ENCODE measurements at places on chromosomes 2 and 18. TPM values are rescaled to one million over a fixed set of nuclear protein-coding genes. Genes with fewer than 3 reads are reported as not detected.

GRCh38 chr18:54888933-54889332, 60.7 kb downstream of the RAB27B start:
- no peaks in the 10 kb centered on the region for H3K27me3 ChIP-seq
- H3K36me3 ChIP-seq, result no peaks in the 10 kb centered on the region
- DNase-seq, result no peak
- no peak overlapping the region for H3K4me3 ChIP-seq

DNA sequence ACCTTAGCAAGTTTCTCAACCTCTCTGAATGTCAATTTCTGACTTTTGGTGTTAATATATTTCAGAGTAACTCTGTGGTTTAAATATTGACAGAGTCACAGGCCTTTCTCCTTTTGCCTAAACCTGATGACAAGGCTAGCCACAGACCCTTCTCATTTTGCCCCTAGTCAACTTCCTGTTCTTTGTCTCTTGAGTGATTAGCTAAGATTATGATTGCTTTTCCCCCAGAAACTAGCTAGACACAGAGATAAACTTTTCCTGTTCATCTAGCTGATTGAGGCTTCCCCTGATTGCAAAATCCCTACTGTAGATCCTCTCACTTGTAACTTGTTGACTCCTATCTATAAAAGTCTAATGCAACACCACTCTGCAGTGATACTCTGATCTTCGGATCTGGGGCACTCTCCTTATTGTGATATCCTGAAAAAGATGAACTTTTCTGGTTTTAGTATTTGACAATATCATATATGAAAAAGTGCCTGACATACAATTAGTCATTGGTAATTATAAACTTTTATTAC, 241.4 kb downstream of the ZNF385B start:
- no peaks in the 10 kb centered on the region for H3K27me3 ChIP-seq
- H3K4me3 ChIP-seq, result no peak overlapping the region
- no peaks in the 10 kb centered on the region for H3K36me3 ChIP-seq
- no peak overlapping the region for H3K27ac ChIP-seq
- H3K4me1 ChIP-seq, result no peaks in the 10 kb centered on the region
- no peak for DNase-seq

GRCh38 chr2:73611867-73612266, 30.4 kb downstream of the NAT8 start:
- peaks cover 6% of the 10 kb centered on the region for H3K4me1 ChIP-seq
- no peaks in the 10 kb centered on the region for H3K36me3 ChIP-seq
- no peak overlapping the region for H3K27ac ChIP-seq
- DNase-seq, result no peak
- H3K4me3 ChIP-seq, result no peak overlapping the region
- no peaks in the 10 kb centered on the region for H3K27me3 ChIP-seq

DNA sequence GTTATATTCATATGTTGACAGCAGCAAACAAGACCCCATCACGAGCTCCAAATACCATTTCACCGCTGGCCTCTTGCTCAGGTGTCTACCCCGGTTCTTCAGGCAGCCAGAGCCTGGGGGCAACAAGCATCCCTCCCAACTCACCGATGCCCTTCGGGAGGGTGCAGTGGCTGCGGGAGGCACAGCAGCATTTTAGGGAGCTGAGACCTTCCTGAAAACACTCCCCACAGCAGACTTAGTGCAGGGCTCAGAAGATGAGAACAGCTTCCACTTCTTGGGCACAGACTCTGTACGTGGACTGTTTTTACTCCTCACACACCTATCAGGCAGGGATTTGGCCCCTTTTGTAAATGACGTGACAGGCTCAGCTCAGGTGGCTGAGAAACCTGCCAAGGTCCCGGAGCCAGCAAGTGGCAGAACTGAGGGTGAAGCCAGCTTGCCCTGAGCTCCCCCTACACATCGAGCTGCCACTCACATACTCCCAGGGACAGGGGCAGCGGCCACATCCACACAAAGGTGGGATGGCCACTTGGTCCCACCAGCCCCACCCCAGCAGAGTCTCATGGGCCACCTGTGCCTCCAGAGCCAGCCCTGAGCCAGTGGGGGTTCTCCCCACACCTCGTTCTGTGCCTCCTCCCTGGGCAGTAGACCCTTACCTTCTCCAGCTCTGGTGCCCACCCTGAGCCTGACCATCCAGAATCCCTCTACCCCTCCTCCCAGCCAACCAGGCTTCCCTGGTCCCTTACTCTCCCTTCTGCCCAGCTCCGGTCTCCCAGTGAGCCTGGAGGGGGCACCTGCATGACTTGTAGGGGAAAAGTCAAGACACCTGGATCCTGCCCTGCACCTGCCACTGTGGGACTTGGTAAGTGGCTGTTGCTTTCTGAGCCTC, 28.5 kb downstream of the CYP27C1 start:
- no peaks in the 10 kb centered on the region for H3K36me3 ChIP-seq
- H3K27me3 ChIP-seq, result peaks cover 16% of the 10 kb centered on the region
- H3K27ac ChIP-seq, result no peak overlapping the region
- H3K4me3 ChIP-seq, result no peak overlapping the region

- peak overlapping the region; percentile 47 for H3K27ac ChIP-seq
- no peak overlapping the region for H3K4me3 ChIP-seq
- H3K27me3 ChIP-seq, result peaks cover 49% of the 10 kb centered on the region
- no peaks in the 10 kb centered on the region for H3K36me3 ChIP-seq
- H3K4me1 ChIP-seq, result peaks cover 52% of the 10 kb centered on the region
- DNase-seq, result no peak
Observed at GRCh38 chr2:43049836-43050801, 176.3 kb downstream of the ZFP36L2 start.

DNA sequence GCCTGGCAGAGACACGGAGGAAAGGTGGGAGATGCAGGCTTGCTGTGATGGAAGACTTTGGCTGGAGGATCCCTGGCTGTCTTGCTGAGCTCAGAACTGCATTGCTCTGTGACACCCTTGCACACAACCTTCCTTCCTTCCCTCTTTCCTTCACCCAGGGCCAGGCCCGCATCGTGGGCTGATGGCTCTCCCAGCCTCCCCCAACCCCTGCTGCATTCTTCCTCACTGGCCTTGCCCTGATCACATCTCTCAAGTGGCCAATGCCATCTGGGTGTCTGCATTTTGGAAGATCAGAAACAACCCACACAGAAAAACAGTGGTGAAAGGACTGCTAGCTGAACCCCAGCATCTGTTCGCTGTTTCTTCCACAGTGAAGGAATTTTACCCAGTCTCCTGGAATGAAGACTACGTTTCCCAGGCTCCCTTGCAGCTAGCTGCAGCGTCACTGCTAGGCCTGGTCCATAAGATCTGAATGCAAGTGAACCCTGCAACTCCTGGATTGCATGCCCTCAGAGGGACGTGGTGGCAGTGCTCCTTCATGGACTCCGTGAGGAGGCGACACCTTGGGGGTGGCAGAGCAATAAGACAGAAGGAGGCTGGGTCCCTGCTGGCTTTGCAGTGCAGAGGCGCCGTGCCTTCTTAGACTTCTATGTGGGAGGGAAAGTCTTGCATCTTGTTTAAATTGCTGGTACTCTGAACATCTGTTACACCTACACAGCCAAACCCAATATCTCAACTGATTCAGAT, 78.9 kb upstream of the YWHAQ start:
- H3K27me3 ChIP-seq, result no peaks in the 10 kb centered on the region
- no peak overlapping the region for H3K4me3 ChIP-seq
- peak overlapping the region; percentile 82 for H3K27ac ChIP-seq
- no peaks in the 10 kb centered on the region for H3K36me3 ChIP-seq

GRCh38 chr2:238584617-238585016, 157.9 kb downstream of the ASB1 start:
- DNase-seq, result no peak
- H3K4me1 ChIP-seq, result peaks cover 1% of the 10 kb centered on the region
- H3K27ac ChIP-seq, result no peak overlapping the region
- H3K4me3 ChIP-seq, result no peak overlapping the region
- H3K36me3 ChIP-seq, result no peaks in the 10 kb centered on the region
- H3K27me3 ChIP-seq, result peaks cover 9% of the 10 kb centered on the region

- H3K27me3 ChIP-seq, result peaks cover 74% of the 10 kb centered on the region
- DNase-seq, result no peak
- peak overlapping the region; percentile 16 for H3K4me3 ChIP-seq
- no peak overlapping the region for H3K27ac ChIP-seq
Observed at GRCh38 chr18:26655525-26656430, 107.4 kb upstream of the KCTD1 start.

GRCh38 chr2:133644846-133645245, 76.6 kb upstream of the NCKAP5 start:
- no peaks in the 10 kb centered on the region for H3K27me3 ChIP-seq
- no peaks in the 10 kb centered on the region for H3K36me3 ChIP-seq
- no peaks in the 10 kb centered on the region for H3K4me1 ChIP-seq
- H3K4me3 ChIP-seq, result no peak overlapping the region

DNA sequence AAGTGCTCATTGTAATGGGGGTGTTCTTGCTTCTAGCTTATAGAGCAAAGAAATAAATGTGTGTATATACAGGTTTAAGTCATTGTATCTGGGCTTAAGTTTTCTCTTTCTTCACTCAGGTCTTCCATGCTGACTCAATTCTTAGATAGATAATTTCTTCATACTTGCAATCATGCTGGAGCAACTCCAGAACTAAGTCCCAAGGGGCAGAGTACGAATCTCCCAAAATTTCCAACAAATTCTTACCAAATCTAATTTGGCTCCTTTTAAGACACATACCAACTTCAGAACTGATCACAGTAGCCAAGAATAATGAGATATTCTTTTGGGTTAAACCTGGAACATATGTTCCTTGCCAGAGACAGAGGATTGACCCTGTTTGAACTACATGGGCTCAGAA, 4.3 kb upstream of the SPAG16 start:
- H3K36me3 ChIP-seq, result no peaks in the 10 kb centered on the region
- no peak overlapping the region for H3K27ac ChIP-seq
- no peak overlapping the region for H3K4me3 ChIP-seq
- H3K27me3 ChIP-seq, result peaks cover 4% of the 10 kb centered on the region

GRCh38 chr18:23306822-23307221, 146.3 kb upstream of the RIOK3 start:
- peak; percentile 84 for DNase-seq
- peak overlapping the region; percentile 98 for H3K27ac ChIP-seq
- H3K4me1 ChIP-seq, result peaks cover 35% of the 10 kb centered on the region
- peaks cover 16% of the 10 kb centered on the region for H3K36me3 ChIP-seq

DNA sequence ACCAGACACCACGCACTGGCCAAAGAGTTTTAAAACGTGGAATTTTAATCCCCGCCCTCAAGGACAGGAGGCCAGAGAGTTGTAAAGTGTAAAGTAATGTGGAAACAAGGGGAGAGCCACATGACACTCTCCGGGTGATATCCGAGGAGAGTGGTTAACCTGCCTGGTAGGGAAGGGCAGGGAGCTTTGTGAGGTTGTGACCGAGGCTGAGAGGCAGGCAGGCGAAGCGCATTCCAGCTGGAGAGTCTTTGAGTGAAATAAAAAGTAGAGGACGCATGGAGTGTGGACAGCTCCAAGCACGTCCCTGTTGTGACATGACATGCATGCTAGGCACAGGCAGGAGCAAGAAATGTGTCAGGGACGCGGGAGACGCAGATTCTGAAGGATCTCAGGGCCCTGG, 539.5 kb downstream of the RNF144A start:
- H3K4me1 ChIP-seq, result peaks cover 41% of the 10 kb centered on the region
- no peaks in the 10 kb centered on the region for H3K27me3 ChIP-seq
- DNase-seq, result no peak
- no peak overlapping the region for H3K27ac ChIP-seq
- H3K36me3 ChIP-seq, result peaks cover 19% of the 10 kb centered on the region

DNA sequence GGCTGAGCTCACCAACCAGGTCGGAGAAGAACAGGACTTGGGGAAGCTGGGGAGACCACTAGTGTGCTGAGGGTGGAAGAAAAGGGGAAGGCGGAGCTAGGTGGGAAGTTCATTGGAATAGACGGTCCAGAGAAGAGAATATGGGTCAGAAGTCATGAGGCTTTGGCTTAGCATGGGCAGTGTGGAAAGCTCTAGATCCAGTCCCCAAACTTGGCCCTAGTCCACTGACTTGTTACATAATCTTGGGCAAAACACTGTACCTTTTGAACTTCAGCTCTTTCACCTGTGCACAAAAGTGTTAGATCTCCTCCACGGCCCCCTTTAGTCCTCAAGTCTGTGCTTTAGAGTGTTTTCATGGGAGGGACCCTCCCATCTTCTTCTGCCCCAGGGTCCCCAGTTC, 10.7 kb downstream of the GCKR start:
- no peak for DNase-seq
- H3K27ac ChIP-seq, result no peak overlapping the region
- no peaks in the 10 kb centered on the region for H3K36me3 ChIP-seq
- no peak overlapping the region for H3K4me3 ChIP-seq
- H3K4me1 ChIP-seq, result no peaks in the 10 kb centered on the region
- H3K27me3 ChIP-seq, result peaks cover 8% of the 10 kb centered on the region

The CEP192 gene
- 57.4 TPM for total RNA-seq

The MC5R gene
- 0.12 TPM for total RNA-seq

The MALT1 gene
- total RNA-seq, result 31.6 TPM
